ENCODE measurements at places on chromosomes 7 and 10.

DNA sequence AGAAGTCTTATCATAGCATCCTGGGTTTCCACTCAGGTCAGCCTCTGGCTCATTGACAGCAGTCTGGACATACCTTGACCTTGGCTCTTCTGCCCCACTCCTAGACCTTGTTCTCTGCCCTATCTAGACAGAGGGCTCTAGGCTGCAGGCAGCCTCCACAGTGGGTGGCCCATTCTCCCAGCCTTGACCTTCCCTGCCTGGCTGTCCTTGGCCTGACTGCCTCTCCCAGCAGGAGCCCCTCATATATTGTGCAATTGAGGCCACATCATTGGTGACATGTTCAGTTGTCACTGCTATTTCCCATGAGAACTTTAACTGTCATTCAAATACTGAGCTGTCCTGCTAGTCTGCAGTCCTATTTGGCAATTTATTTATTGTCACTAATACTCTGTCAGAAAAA, 503.4 kb downstream of the PLXNA4 start:
- DNase-seq: no peak

DNA sequence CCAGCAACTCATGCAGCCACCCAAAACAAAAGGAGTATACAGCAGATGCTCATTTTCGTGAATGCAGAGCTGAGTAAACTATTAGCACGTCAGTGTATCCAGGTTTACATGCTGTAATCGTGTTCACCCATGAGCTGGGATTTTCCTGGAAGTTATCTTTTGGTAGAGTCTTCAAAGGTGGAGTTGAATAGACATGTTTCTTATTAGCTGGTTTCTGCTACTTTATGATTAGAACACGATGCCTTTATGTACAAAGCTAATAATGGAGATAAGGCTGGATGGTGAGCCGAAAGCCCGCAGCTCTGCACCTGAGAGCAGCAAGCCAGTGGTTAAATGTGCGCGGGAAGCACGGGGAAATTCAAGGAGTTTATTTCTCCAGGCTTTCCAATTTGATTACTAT, 123.8 kb downstream of the ADARB2 start:
- DNase-seq: no peak

DNA sequence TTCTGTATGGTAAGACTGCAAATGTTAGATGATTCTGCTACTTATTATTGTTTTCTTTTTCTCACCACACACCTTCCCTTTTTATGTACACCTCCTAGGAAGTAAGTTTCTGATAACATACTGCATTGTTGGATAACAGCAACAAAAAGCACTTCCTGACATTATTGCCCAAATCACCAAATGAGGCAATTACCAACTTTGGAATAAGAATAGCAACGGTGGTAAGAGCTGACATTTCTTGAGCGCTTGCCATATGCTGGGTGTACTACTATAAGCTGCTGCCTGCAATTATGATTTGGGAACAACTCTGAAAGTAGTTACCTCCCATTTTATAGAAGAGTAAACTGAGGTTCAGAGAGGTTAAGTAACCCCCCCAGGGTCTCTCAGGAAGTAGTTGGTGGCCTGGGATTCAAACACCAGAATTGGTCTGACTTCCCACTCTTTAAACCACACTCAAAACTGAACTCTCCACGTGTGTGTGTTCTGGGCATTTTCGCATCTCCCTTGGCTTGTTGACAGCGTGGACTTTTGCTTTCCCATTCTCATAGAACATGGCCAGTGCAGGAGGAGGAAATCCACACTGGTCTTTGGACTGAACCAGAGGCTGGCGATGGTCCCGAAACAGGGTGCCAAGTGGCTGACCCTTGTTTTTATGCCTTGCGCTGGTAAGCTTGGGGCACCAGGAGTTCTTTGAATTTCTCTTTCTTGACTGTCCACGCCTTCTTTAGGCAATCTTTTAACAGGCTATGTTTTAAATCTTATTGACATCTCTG, 71.4 kb downstream of the TCF7L2 start:
- no peak for DNase-seq

DNA sequence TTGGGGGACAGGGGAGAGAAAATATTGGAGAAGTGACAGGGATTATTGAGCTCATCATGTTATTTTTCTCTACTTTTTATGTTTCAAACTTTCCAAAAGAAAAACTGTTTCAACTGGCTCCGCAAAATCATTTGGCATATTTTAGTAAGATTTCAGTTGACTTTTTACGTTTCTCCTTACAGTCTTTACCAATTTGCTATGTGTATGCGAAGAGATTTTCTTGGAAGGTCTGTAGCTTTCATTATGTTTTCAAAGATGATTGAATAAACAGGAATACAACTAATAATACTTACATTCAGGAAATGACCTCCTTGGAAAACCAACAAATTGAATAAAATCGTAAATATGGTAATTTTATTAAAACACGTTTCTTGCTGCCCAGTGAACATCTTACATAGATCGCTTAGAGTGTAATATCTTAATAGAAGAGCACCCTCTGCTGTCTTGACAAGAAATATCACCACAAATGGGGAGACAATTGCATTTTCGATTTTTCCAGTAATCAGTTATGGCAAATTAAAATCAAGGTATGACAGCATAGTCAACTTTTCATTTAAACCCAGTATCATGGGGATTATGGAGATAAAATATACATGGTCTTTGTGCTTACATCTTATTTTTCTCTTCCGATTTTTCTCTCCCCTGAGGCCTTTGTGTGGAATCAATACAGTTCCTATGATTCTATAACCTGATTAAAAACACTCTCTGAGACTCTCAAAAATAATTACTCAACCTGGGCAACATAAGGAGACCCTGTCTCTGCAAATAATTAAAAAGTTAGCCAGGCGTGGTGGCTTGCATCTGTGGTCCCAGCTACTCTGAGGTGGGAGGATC, 43.1 kb downstream of the MBL2 start:
- no peak for DNase-seq

DNA sequence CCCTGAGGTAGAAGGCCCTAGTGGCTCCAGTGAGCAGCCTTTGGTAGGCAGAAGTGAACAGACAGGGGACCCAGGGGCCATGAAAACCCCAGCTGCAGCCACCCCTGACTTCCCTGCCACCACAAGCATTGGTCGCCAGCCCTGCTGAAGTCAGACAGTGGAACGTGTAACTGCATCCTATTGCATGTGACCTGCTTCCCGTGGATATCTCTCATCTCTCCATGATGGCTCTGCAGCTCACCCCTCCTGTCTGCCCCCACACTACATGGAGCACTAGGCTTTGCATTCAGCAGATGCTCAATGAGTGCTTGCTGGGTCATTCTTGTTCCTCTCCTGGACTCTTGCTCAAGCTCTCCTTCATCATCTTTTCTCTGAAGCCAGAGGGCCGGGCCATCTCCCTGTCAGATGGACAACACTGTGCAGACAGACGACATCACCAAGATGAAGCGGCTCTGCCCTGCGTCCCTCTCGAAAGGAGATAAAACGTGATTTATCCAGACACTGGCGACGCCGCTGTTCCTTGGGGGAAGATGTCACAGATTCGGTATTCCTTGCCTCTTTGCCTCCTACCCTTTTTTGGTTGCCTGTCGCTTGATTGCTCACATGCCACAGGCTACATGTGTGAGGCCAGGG, 117.5 kb downstream of the SH3PXD2A start:
- DNase-seq: no peak

DNA sequence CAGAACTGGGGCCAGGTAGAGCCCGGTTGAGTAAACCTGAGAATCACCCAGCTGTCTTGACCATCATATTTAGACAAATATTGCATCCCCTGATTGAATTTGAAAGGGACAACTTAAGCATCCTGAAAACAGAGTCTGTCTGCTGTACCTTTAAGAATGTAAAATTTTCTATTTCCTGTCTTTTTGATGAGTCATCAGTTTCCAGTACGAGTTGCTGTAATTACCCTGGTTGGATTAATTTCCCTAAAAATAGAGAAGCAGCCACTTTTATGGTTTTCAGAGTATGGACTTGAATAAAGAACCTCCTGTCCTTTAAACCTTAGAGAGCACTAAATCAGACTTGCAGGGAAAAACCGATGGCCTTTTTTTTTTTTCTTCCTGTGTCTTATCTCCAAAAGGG, 164.6 kb upstream of the SH2B2 start:
- DNase-seq: no peak

GRCh38 chr7:26147030-26147429, 5.0 kb upstream of the NFE2L3 start:
- DNase-seq: no peak

DNA sequence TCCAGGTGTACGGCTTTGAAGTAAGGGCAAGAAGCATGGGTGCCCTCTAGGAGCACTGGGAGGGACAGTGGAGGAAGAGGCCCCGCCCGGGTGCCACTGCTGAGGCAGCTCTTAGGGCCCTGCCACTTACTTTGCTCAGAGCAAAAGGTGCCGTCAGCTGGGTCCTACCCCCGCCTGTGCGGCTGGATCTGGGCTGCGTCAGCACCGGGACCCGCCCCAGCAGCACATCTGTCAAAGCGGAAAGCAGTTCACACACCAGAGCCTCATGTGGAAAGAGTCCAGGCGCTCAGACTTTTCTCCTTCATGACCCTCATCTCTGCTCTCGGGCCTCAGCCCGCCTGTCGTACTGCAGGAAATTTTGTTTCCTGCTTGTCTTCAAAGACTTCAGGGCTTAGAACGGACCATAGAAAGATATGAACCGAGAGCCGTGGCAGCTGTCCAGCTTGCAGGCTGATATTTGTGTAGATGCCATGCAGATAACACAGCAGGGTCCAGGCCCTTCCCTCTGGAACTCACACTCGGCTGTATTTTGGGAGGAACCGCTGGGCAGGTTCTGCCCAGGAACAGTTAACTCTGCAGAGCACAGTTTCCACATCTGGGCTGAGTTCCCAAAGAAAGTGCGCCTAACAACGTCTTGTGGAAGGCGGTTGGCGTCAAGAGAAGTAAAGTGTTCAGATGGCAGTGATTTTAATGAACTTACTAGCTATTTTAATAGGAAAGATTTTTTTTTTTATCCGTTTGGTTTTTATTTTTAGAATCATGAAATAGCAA, 44.3 kb upstream of the PRKAR1B start:
- DNase-seq: no peak

DNA sequence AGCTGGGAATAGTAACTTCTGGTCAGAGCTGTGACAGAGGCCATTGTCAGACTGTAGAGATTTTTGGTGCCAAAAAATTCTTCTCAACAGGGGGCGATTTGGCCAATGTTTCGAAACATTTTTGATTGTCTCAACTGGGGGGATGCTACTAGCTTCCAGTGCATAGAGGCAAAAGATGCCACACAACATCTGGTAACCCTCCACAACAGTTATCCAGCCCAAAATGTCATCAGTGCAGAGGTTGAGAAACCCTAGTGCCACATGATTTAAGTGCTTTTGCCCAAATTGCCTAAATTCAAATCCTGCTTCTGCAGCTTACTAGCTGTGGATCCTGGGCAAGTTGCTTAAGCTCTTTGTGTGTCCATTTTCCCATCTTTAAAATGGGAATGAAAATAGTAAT, 71.9 kb downstream of the FZD1 start:
- DNase-seq: no peak

- no peak for DNase-seq
Observed at GRCh38 chr7:113764401-113765035, 154.3 kb downstream of the PPP1R3A start.

DNA sequence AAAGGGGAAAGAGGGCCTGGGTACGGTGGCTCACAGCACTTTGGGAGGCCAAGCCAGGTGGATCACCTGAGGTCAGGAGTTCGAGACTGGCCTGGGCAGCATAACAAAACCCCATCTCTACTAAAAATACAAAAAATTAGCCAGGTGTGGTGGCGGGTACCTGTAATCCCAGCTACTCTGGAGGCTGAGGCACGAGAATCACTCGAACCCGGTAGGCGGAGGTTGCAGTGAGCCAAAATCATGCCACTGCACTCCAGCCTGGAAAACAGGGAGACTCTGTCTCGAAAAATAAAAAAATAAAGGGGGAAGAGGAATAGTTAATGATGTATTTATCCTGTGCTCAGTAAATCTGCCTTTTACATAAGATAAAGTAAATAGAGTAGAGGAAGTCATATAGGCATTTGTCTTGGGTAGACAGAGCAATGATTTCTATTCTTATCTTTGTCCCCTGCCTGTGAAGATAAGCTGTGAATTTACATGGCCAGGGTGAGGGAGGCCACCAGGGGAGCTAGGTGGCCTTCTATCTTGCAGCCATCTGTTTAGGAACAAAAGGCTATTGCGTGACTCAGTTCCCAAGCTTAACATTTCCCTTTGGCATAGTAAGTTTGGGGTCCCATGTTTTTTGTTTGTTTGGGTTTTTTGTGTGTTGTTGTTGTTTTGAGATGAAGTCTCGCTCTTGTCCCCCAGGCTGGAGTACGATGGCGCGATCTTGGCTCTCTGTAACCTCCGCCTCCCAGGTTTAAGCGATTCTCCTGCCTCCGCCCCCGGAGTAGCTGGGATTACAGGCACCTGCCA, 73.2 kb upstream of the GTF2I start:
- DNase-seq: no peak

GRCh38 chr7:100220586-100221230, 959 bp downstream of the PVRIG start:
- no peak for DNase-seq

- DNase-seq: no peak
Observed at GRCh38 chr7:144820552-144820951, 15.3 kb downstream of the TPK1 start.

- DNase-seq: peak; percentile 23
Observed at GRCh38 chr7:6614953-6615722, at the start of gene ZNF853. TSS of gene ZNF853 (plus strand) at chr7:6615610. CDS start at chr7:6616175, 565 bp downstream.

DNA sequence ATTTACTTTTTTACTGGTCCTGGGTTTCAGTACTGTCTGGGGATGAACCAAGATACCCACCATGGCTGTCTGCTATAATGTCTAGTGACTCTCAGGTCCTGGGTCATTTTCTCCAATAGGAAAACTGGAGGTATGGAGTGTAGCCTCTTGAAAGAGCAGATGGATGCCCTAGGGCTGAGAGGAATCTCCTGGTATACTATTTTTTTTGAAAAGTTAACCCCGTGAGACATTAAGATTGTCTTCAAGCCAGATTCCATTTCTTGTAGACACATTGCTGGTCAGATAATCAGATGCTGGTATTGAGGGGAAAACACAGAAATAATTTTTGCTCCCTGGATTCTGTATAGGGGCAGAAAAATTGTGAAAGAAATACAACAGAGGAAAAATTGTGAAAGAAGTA, 97.3 kb downstream of the ZNF680 start:
- DNase-seq: no peak

DNA sequence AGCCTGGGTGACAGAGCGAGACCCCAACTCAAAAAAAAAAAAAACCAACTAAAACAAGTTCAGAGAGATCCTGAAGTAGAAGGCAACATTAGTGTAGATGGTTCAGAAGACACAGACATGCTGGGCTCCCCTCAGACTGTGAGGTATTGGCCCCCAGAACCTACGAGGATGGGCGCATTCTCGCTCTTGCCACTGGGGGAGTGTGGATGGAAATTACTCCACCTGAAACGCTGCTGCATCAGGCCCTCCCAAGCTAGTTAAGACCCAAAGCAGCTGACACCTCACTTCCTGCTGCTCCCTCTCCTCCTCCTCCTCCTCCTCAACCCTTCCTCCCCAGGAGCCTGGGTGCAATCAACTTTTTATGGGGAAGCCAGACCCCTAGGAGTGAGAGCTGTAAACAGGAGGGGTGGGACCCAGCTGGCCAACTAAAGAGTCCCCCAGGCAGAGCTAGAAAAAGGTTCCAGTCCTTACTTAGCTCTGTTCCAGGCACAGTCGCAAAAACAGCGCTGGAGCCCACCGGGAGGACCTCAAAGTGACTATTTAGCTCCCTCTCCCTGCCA, 7.4 kb downstream of the SH3PXD2A start:
- DNase-seq: peak; percentile 16
